ENCODE measurements at places on chromosomes 7 and 10.

DNA sequence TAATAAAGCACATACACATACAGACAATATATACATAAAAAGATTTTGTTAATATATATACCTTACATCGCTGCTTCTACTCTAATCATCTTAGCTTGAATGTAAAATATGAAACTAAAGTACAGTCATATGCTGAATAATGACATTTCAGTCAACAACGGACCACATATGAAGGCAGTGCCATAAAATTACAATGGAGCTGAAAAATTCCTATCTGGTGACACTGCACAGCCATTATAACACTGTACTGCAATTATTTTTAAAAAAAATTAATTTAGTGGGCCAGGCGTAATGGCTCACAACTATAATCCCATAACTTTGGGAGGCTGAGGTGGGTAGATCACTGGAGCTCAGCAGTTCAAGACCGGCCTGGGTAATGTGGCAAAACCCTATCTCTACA, 122.3 kb downstream of the JMJD1C start:
- no peak for DNase-seq

- no peak for DNase-seq
Measured at GRCh38 chr10:52951824-52952223, 179.2 kb upstream of the MBL2 start.

- no peak for DNase-seq
Measured at GRCh38 chr7:151517601-151518104, 2.0 kb downstream of the RHEB start.

GRCh38 chr10:29794776-29795611, 160.2 kb upstream of the SVIL start:
- no peak for DNase-seq

- no peak for DNase-seq
Measured at GRCh38 chr10:43206391-43207235, 60.3 kb downstream of the RASGEF1A start.

GRCh38 chr7:159014297-159015062, 130.2 kb downstream of the VIPR2 start:
- DNase-seq, result no peak

- no peak for DNase-seq
Measured at GRCh38 chr7:121440857-121441503, 44.9 kb upstream of the FAM3C start.

DNA sequence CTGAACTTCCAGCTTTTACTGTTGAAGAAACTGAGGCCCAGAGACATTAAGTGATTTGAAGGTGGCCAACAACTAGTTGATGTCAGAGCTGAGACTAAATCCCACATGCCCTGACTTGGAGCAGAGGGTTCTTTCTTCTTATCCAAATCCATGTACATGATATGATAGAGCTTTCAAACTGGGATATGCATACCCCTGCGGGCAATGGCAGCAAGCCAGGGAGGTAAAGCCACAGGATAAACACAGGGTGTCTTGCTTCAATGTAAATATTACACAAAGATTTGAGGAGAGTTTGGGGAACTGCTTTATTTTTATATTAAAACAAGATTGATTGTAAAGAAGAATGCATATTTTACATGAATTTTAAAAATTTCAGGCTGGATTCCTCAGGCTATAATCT, 2.3 kb upstream of the LRRC72 start:
- DNase-seq, result no peak

- no peak for DNase-seq
Measured at GRCh38 chr7:155371884-155372781, 74.5 kb downstream of the INSIG1 start.

GRCh38 chr10:62127975-62128374, 140.7 kb downstream of the RTKN2 start:
- DNase-seq, result no peak

Data from cortex of kidney (tissue), 1 donor.